Thoracic aorta endothelial cell (primary cell): ENCODE measurements at places on chromosomes 7 and 10. TPM values are rescaled to one million over a fixed set of nuclear protein-coding genes. Genes with fewer than 3 reads are reported as not detected.

PRLHR gene
- total RNA-seq: not detected in 2 replicates

TFAM gene
- 76.3 and 83.2 TPM in 2 replicates for total RNA-seq

PTPRN2 gene
- 0.66 and 1.3 TPM in 2 replicates for total RNA-seq

TEX36 gene
- not detected in 2 replicates for total RNA-seq

EPO gene
- total RNA-seq: not detected in 2 replicates

C10orf143 gene
- total RNA-seq: 0.57 TPM in 1 of 2 replicates, not detected in the other

HOXA13 gene
- total RNA-seq: not detected in 2 replicates

MRC1 gene
- total RNA-seq: 0.57 and 16.2 TPM in 2 replicates
